Mucosa of descending colon (tissue), 3 donors: ENCODE measurements at places on chromosomes 7 and 10. TPM values are rescaled to one million over a fixed set of nuclear protein-coding genes. Genes with fewer than 3 reads are reported as not detected.

DNA sequence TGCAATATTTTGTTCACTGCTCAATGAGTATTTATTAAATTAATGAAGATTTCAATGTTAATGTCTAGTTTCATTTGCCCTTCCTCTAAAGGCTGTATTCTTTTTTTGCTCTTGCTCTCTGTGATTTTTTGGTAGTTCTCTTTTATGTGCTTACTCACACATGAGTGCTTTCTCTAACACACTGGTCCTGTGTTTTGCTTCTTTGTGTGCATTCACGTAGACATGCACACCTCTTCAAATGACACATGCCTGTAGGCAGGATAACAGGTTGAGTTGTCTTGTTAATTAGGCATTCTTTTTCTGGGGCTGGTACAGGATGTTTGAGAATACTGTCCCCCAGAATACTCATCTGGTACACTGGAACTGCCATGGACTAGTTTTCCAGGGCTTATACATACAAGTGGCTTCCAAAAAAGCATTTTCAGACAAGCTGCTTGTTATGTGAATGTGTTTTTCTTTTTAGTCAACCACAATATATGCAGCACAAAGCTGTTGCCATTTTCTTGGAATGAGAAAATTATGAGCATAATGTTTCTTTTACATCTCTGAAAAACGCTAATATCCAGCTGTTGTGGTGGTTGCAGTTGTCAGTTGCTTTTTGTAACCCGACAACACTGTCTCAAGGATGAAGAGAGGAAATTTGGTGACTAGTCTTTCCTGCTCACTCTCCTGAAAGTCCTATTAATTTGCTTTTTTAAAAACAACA lies 416.4 kb downstream of the AUTS2 start:
- no peak for DNase-seq

- DNase-seq, result no peak
These were observed 185.5 kb downstream of the SGMS1 start for GRCh38 chr10:50438049-50438936.

GRCh38 chr10:29486433-29486832 lies 148.3 kb downstream of the SVIL start:
- DNase-seq, result no peak

ASAH2B gene
- 5.5 TPM for total RNA-seq
